ENCODE measurements at places on chromosomes 12 and 14.

DNA sequence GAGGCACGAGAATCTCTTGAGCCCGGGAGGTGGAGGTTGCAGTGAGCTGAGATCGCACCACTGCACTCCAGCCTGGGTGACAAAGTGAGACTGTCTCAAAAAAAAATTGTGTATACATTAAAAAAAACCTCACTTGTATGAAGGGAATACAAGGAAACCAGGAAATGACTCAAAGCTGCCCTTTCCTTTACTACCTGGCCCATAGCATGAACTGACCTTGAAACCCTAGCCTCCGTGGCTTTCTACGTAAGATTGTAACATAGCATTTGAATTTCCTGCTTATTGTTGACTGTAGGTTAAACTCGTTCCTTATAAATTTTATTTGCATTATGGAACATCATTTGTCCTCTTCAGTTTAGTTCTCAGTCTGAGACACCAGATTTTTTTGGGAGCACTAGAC lies 9.1 kb upstream of the DDX47 start:
- DNase-seq = no peak

GRCh38 chr14:52048116-52048515 lies 20.7 kb downstream of the NID2 start:
- no peak for DNase-seq

GRCh38 chr12:118734266-118734665 lies 247.1 kb upstream of the SRRM4 start:
- no peak for DNase-seq

- no peak for DNase-seq
Observed at GRCh38 chr14:102729268-102729667, 48.0 kb upstream of the TRAF3 start.

DNA sequence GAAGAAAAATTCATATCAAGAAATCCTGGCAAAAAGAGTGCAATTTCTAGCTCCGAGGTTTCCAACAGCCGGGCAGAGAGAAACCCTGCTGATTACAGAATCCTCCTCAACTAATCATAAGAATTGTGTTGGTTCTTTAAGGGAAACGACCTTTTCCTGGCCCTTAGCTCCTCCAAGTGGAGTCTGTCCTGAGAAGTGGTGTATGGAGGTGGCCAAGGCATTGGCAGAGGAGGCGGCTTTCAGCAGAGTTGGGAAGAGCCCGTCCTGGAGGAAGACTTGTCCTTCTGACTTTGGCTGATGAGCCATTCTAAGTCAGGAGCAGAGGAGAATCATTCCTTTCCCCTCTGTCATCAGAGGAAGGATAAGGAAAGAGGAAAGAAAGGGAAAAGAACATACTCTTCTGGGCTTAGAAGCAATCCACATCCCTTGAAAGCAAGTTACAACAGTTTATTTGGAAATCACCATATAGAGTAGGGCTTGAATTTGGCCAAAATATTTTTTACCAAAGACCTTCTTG lies 46.5 kb upstream of the PTCSC3 start:
- DNase-seq = no peak

- DNase-seq = no peak
Observed at GRCh38 chr14:53668897-53669296, 287.7 kb downstream of the BMP4 start.

GRCh38 chr12:77766224-77766623 lies 64.5 kb upstream of the NAV3 start:
- no peak for DNase-seq

- no peak for DNase-seq
Observed at GRCh38 chr14:93775744-93776143, 12.5 kb downstream of the PRIMA1 start.

DNA sequence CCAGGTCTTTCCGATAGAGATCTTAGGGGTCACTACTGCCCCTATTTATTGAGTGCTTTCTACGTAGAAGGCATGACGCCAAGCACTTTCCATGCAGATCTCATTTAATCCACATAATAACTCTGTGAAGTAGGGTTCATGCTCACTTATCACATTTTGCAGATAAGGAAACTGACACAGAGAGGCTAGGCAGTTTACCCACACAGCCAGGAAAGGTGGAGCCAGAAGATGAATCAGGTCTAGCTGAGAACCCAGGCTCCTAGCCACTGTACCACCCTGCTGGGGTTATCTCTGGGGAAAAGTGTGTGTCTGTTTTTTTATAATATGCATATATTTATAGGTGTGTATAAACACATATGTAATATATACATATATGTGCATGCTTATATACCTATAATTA lies 83.6 kb downstream of the KSR2 start:
- DNase-seq = no peak

GRCh38 chr12:121536899-121537813 lies 43.7 kb downstream of the KDM2B start:
- DNase-seq = peak; percentile 42

GRCh38 chr12:113667095-113667494 lies 195.4 kb upstream of the LHX5 start:
- DNase-seq = no peak

GRCh38 chr12:43105426-43105981 lies 446.5 kb downstream of the ADAMTS20 start:
- no peak for DNase-seq

- no peak for DNase-seq
Observed at GRCh38 chr14:94390372-94391086, 2.1 kb upstream of the SERPINA1 start.

GRCh38 chr12:113891739-113892520 lies 74.2 kb downstream of the RBM19 start:
- no peak for DNase-seq

DNA sequence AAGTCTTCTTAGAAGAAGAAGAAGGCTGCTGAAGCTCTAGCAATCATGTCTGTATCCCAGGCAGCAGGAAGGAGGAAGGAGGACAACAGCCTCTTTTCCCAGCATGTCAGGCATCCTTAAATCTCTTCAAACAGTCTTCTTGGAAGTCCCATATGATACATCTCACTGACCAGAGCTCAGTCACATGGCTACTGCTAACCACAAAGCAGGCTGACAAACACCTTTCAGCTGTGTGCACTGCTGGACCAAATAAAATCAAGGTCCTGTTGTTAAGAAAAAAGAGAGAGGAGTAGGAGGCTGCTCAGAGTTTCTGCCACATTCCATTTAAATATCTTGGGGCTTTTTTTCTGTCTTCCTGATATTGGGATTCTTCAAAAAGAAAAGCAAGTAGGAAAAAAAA lies 203.4 kb upstream of the PELI2 start:
- DNase-seq = no peak

GRCh38 chr12:130960058-130960457 lies 6.4 kb downstream of the ADGRD1 start:
- DNase-seq = no peak

DNA sequence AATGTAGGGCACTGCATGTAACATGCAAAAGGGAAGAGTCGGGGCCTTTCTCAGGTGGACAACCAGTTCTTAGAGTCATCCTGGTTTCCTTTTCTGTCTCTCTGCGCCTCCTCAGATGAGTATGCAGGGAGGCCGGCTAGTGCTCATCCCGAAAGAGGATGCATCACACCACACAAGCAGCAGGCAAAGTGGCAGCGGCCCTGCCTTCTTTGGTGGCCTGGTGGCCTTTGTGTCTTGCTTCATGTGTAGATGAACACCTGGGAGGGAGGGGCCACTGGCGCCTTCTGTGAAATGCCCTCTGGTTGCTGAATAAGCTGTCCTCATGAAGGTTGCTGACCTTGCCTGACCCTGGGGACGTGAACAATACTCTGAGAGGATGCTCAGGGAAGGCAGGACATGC lies 18.0 kb downstream of the SLC24A4 start:
- DNase-seq = no peak

DNA sequence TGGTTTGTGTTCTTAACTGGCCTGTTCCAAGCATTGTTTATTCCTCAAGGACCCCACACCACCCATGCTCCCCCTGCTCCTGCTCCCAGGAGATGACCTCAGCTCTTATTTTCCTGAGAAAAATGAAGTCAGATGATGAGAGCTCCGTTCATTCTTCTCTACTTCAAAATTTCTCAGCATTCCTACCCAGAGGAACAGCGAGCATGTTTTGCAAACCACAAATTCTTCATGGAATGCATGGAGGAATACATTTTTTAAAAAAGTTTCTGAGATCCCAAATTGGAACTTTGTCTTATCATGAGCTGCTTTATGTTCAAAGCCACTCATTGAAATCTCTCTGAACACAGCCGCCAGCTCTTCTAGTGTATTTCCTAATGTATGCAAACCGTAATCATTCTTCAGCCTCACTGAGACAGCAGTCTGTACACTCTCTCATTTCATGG lies 44.9 kb downstream of the SYNE2 start:
- no peak for DNase-seq

DNA sequence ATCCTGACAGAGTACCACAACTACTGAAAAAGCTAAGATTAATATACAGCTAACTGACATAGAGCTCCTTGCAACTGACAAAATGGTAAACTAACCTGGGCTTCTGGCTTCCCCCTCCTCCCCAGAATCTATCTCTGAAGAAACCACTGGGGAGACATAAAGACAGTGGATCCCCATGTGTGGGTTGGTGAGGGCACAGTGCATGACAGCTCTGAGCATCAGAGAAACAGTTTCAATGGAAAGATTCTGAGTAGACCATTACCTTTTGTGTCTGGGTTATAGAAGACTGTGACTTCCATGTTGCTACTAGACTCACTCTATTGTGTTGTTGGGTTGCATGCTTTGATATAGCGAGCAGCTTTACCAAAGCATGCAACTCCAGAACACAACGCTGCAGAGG lies 247.4 kb downstream of the EFCAB11 start:
- no peak for DNase-seq

- no peak for DNase-seq
Observed at GRCh38 chr12:93571925-93572711, at the start of gene SOCS2. Gene SOCS2 (plus strand): TSS chr12:93572675. CDS start chr12:93572898, 223 bp downstream.

DNA sequence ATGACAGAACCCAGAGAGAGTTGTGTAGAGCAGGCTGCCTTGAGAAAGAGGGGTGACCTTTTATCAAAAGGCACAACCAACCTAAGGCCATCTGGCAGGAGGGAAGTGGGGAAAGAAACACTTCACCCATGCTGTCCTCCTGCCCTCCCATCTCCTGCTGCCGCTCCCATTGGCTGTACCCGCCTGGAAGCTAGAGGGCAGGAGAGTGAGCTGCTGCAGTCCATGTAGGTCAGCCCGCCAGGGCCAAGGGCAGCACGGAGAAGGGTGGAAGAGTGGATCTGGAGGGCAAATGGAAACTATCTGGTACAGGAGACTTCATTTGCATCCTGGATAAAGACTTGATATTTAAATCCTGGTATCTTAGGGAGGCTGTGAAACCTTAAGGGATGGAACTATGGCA lies 11.5 kb upstream of the CABP1 start:
- DNase-seq = no peak

- no peak for DNase-seq
Observed at GRCh38 chr14:64095620-64096019, 198.6 kb downstream of the ESR2 start.

DNA sequence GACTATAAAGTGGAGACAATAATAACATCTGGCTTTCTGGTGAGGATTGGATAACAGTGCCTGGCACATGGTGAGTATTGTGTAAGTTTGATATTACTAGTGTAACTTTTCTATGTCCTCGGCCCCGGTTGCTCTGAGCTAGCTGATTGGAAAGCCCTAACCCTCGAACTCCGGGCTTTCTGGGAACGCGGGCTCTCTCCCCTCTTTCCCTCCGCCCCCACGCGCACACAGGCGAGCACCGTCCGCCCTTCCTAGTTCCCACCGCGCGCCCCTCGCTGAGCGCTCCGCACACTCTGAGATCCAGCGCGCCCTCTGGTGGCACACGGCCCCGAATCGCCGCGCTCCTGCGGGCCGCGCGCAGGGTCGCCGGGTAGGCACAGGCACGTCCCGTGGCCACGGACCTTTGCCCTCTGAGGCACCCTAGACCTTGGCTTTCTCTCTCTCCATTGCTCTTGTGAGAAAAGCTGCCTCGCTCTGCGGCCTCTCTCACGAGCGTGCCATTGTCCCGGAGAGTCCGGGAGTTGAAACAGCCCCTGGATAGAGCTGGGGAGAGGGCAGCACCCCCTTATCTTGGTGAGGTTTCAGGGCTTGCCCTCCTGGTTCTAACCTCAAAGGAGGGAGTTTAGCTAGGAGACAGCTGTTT lies 23.2 kb upstream of the ESRRB start:
- DNase-seq = peak; percentile 14

DNA sequence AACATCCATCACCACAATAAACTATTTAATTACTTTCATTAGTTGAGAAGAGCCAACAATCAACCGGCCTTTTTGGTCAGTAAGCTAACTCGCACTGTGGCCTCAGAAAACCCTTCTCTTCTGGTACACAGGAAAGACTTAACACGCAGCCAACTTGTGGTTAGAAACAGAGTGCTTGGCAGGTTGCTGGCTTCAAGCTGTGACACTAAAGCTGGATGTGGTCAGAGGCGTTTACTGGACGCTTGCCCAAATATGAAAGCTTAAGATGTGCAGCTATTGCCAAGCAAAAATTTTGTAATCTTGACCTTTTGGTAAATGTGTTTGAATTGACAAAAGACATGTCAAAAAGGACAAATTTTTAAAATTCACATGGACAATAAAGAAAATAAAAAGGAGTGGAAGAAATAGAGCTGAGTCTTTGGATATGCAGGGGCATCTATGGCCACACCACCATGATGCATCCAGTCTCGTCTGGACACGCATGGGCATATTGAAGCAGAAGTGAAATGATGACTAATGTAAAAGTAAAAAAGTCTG lies 2.6 kb upstream of the KLRK1 start:
- DNase-seq = peak; percentile 58

- DNase-seq = no peak
Observed at GRCh38 chr12:50925342-50925651, 27.0 kb upstream of the HIGD1C start.

GRCh38 chr14:75837151-75837787 lies 144.5 kb downstream of the TGFB3 start:
- DNase-seq = no peak

GRCh38 chr12:6375269-6376078 lies at the start of gene SCNN1A:
Gene SCNN1A (minus strand): TSS chr12:6375563. CDS start chr12:6374783, 780 bp downstream.
- no peak for DNase-seq
